ENCODE measurements at places on chromosomes 2 and 18. TPM values are rescaled to one million over a fixed set of nuclear protein-coding genes. Genes with fewer than 3 reads are reported as not detected.

- H3K4me3 ChIP-seq, result no peak overlapping the region
- no peak overlapping the region for H3K27ac ChIP-seq
- no peaks in the 10 kb centered on the region for H3K36me3 ChIP-seq
- no peaks in the 10 kb centered on the region for H3K4me1 ChIP-seq
- no peaks in the 10 kb centered on the region for H3K27me3 ChIP-seq
Measured at GRCh38 chr2:222701721-222702131, 30.3 kb downstream of the MOGAT1 start.

DNA sequence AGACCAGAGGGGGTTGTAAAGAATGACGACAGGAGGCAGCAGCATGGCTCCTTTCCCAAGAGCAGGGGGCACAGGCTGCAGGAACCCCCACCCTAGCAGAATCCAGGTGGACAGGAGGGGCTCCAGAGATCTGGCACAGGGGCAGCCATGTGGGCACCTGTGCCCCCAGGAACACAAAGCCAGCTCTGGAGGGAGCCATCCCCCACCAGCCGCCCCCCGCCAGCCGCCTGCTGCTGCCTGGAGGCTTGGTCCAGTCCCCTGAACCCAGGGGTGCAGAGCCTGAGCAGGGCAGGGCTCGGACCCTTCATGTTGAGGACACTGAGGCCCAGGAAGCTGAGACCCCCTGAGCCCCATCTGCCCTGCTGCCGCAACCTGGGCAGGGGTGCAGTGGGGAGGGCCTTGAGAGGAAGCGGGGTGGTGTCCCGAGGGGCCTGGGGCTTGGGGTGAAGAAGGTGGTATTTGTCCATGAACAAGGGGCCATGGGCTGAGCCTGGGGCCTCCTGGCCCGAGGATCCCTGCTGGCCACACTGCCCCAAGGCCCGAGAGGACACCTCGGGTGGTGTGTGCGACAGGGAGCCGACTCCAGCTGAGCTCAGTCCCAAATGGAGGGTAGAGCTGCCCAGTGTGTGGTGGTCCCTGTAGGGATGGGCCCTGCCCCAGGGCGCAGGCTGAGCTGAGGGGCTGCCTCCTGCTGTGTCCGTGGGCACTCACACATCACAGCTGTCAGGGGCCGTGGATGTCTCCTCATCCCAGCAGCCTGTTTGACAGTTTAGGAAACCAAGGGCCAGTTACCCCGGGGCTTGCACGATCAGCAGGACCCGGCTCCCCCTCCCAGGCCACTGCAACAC is 39.8 kb upstream of the SNED1 start:
- H3K27ac ChIP-seq, result no peak overlapping the region
- no peaks in the 10 kb centered on the region for H3K36me3 ChIP-seq
- no peak overlapping the region for H3K4me3 ChIP-seq
- DNase-seq, result no peak

DNA sequence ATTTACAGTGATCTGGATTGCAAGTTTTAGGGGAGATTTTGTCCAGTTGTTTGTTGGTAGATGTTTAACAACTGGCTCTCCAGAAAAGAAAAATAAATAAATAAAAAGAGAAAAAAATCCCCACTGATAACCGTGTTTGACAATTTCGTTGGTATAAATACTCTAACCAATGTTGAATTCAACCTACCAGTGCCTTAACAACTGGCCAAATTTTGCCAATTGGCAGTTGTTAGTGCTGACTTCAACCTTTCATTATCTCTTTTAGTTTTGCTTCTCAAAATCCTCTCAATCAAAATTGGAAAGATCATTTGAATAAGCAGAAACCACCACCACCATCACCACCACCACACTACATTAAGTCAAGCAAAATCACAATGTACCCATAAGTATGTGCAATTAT is 490.3 kb downstream of the PIK3C3 start:
- no peak overlapping the region for H3K4me3 ChIP-seq
- DNase-seq, result no peak
- H3K4me1 ChIP-seq, result no peaks in the 10 kb centered on the region
- H3K27me3 ChIP-seq, result no peaks in the 10 kb centered on the region
- H3K27ac ChIP-seq, result no peak overlapping the region

DNA sequence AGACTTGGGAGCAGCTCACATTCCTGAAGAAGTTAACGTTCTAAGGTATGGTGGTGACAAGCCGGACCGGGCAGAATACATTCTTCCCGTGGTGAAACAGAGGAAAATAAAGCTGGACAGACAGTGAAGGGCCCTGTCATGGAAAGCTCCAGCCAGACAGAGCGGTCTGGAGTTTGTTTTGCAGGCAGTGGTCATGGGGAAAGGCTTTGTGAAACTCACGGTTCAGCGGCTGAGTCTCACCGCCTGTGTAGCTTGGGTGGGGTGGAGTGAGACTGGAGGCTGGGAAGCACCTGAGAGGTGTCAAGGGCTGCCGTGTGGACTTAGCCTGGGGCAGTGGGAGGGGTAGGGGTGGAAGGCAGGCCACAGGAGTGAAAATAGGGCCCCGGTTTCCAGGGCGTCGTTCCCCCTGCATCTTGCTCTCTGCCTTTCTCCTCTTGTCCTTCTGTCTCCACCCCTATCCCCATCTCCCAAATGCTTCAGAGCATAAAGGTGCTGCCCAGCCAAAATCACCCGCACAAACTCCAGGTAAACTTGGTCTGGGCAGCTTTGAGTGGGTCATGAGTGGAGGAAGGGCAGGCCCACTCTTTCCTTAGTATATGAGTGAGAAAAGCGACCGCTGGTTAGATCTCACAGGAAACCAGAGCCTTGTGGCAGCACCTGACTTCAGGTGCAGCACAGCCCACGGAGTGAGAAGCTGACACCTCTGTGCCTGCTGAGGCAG is 11.4 kb upstream of the SLC20A1 start:
- no peaks in the 10 kb centered on the region for H3K27me3 ChIP-seq
- no peak for DNase-seq
- no peak overlapping the region for H3K4me3 ChIP-seq
- peaks cover 6% of the 10 kb centered on the region for H3K4me1 ChIP-seq
- H3K36me3 ChIP-seq, result no peaks in the 10 kb centered on the region
- H3K27ac ChIP-seq, result no peak overlapping the region

- H3K4me3 ChIP-seq, result no peak overlapping the region
- DNase-seq, result no peak
- H3K27me3 ChIP-seq, result no peaks in the 10 kb centered on the region
- no peaks in the 10 kb centered on the region for H3K4me1 ChIP-seq
- H3K36me3 ChIP-seq, result peaks cover 73% of the 10 kb centered on the region
Measured at GRCh38 chr2:216131175-216131926, 22.2 kb downstream of the XRCC5 start.

- no peak overlapping the region for H3K27ac ChIP-seq
- H3K36me3 ChIP-seq, result no peaks in the 10 kb centered on the region
- no peak overlapping the region for H3K4me3 ChIP-seq
- no peak for DNase-seq
- no peaks in the 10 kb centered on the region for H3K4me1 ChIP-seq
Measured at GRCh38 chr18:56541793-56542192, 96.6 kb downstream of the TXNL1 start.

- H3K27ac ChIP-seq, result no peak overlapping the region
- peak; percentile 43 for DNase-seq
- no peaks in the 10 kb centered on the region for H3K27me3 ChIP-seq
- no peaks in the 10 kb centered on the region for H3K4me1 ChIP-seq
- H3K36me3 ChIP-seq, result no peaks in the 10 kb centered on the region
Measured at GRCh38 chr2:119856469-119856901, 96.8 kb downstream of the PTPN4 start.

GRCh38 chr18:54329787-54330186 is 27.9 kb downstream of the STARD6 start:
- no peaks in the 10 kb centered on the region for H3K27me3 ChIP-seq
- no peaks in the 10 kb centered on the region for H3K4me1 ChIP-seq
- no peak overlapping the region for H3K4me3 ChIP-seq
- no peak overlapping the region for H3K27ac ChIP-seq
- no peak for DNase-seq
- H3K36me3 ChIP-seq, result no peaks in the 10 kb centered on the region

- H3K36me3 ChIP-seq, result no peaks in the 10 kb centered on the region
- DNase-seq, result no peak
- H3K4me3 ChIP-seq, result no peak overlapping the region
- H3K4me1 ChIP-seq, result no peaks in the 10 kb centered on the region
Measured at GRCh38 chr2:135009339-135009738, 37.9 kb downstream of the MAP3K19 start.

GRCh38 chr2:109711230-109712122 is 82.6 kb upstream of the RGPD5 start:
- no peaks in the 10 kb centered on the region for H3K27me3 ChIP-seq
- no peak for DNase-seq
- H3K36me3 ChIP-seq, result no peaks in the 10 kb centered on the region
- H3K4me3 ChIP-seq, result no peak overlapping the region
- H3K4me1 ChIP-seq, result peaks cover 3% of the 10 kb centered on the region
- H3K27ac ChIP-seq, result no peak overlapping the region

- H3K4me3 ChIP-seq, result no peak overlapping the region
- H3K27me3 ChIP-seq, result no peaks in the 10 kb centered on the region
- H3K36me3 ChIP-seq, result peaks cover 4% of the 10 kb centered on the region
- DNase-seq, result no peak
Measured at GRCh38 chr18:46009125-46009840, 42.2 kb upstream of the EPG5 start.

- H3K36me3 ChIP-seq, result no peaks in the 10 kb centered on the region
- no peak overlapping the region for H3K27ac ChIP-seq
- no peak overlapping the region for H3K4me3 ChIP-seq
- no peak for DNase-seq
- no peaks in the 10 kb centered on the region for H3K4me1 ChIP-seq
- H3K27me3 ChIP-seq, result peaks cover 14% of the 10 kb centered on the region
Measured at GRCh38 chr2:110802208-110802932, 70.0 kb downstream of the ACOXL start.

DNA sequence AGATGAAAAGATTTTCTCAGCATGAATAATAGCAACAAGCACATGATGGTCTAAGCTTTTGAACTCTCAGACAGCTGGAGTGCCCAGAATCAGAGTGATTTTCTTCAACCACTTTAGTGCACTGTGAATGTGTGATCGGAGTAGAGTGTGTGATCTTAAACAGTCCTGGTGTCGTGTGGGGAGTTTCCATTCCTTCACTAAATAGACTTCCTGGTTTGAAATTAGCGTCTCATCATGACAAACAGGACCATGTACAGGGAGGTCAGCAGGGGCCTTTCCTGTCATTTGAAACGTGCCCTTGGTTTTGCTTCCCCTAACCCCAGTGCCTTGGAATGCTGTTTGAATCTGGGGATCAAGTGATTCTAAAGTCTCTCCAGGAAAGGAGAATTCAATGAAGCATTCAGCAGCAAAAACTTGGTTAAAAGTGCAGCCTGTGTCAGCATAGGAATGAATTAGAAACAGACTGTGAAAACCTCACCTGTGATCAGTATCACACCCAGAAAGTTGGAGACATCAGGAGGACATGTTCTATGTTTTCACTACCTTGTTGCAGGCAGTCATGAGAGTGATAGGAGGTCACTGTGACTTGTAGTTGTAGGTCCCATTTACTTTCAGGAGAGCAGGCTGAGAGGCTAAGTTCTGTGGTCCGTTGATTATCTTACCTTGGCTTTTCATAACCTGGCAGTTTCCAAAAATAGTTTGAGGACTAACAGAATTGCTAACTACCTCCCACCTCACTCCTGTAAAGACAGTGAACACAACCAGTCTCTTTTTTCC is 400.3 kb downstream of the MTX2 start:
- no peak overlapping the region for H3K27ac ChIP-seq
- no peak overlapping the region for H3K4me3 ChIP-seq
- no peaks in the 10 kb centered on the region for H3K36me3 ChIP-seq
- H3K4me1 ChIP-seq, result no peaks in the 10 kb centered on the region

GRCh38 chr2:144006139-144006538 is 513.8 kb downstream of the ZEB2 start:
- no peak overlapping the region for H3K27ac ChIP-seq
- H3K4me1 ChIP-seq, result no peaks in the 10 kb centered on the region
- H3K27me3 ChIP-seq, result no peaks in the 10 kb centered on the region
- no peak for DNase-seq
- no peaks in the 10 kb centered on the region for H3K36me3 ChIP-seq
- no peak overlapping the region for H3K4me3 ChIP-seq

- H3K36me3 ChIP-seq, result peaks cover 62% of the 10 kb centered on the region
- H3K4me1 ChIP-seq, result no peaks in the 10 kb centered on the region
- H3K27me3 ChIP-seq, result no peaks in the 10 kb centered on the region
- H3K27ac ChIP-seq, result no peak overlapping the region
- DNase-seq, result no peak
Measured at GRCh38 chr18:13095466-13095865, 104.3 kb downstream of the CEP192 start.

GRCh38 chr2:88110830-88111229 is 17.0 kb downstream of the FABP1 start:
- H3K4me3 ChIP-seq, result no peak overlapping the region
- H3K27me3 ChIP-seq, result no peaks in the 10 kb centered on the region
- no peak for DNase-seq
- H3K36me3 ChIP-seq, result no peaks in the 10 kb centered on the region
- H3K27ac ChIP-seq, result no peak overlapping the region

- H3K36me3 ChIP-seq, result no peaks in the 10 kb centered on the region
- peaks cover 10% of the 10 kb centered on the region for H3K4me1 ChIP-seq
- no peak overlapping the region for H3K4me3 ChIP-seq
- peak overlapping the region; percentile 31 for H3K27ac ChIP-seq
- H3K27me3 ChIP-seq, result no peaks in the 10 kb centered on the region
Measured at GRCh38 chr2:190846746-190847145, 33.9 kb upstream of the GLS start.

- H3K4me3 ChIP-seq, result no peak overlapping the region
- H3K4me1 ChIP-seq, result no peaks in the 10 kb centered on the region
- no peak overlapping the region for H3K27ac ChIP-seq
- no peaks in the 10 kb centered on the region for H3K27me3 ChIP-seq
Measured at GRCh38 chr2:67389788-67390187, 7.3 kb upstream of the ETAA1 start.

DNA sequence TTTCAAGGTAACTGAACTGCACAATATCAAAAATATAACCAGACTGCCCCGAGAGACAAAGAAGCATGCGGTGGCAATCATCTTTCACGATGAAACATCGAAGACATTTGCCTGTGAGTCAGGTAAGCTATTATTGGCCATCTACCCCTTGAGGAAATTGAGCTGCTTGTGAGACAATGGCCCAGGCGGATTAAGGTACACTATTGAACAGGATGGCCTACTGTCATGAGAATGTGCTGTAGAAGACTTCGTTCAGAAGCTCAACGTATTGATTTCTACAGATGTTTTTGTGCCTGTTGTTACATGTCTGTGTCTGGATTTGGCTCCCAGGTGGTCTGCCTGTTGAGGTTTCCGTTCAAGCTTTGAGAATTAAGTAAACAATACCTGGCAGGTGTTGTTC is 198.7 kb downstream of the DOK6 start:
- no peaks in the 10 kb centered on the region for H3K36me3 ChIP-seq
- no peaks in the 10 kb centered on the region for H3K27me3 ChIP-seq
- no peak for DNase-seq

GRCh38 chr2:159093497-159093896 is 125.1 kb downstream of the TANC1 start:
- peaks cover 5% of the 10 kb centered on the region for H3K4me1 ChIP-seq
- no peaks in the 10 kb centered on the region for H3K27me3 ChIP-seq
- DNase-seq, result peak; percentile 44
- H3K4me3 ChIP-seq, result no peak overlapping the region
- peak overlapping the region; percentile 8 for H3K27ac ChIP-seq
- peaks cover 2% of the 10 kb centered on the region for H3K36me3 ChIP-seq

TMEM18 gene
- polyA plus RNA-seq, result 34.9 TPM

TTR gene
- 761 TPM for polyA plus RNA-seq

RETREG2 gene
- polyA plus RNA-seq, result 82.0 TPM

ACVR1 gene
- polyA plus RNA-seq, result 20.9 TPM

PLA2R1 gene
- 18.4 TPM for polyA plus RNA-seq

SMYD1 gene
- 5.0 TPM for polyA plus RNA-seq

SNTG2 gene
- 0.48 TPM for polyA plus RNA-seq
